ENCODE measurements at places on chromosomes 5 and 9.
A peak's percentile ranks its signal among the peaks of the same experiment; 100 is the strongest.

DNA sequence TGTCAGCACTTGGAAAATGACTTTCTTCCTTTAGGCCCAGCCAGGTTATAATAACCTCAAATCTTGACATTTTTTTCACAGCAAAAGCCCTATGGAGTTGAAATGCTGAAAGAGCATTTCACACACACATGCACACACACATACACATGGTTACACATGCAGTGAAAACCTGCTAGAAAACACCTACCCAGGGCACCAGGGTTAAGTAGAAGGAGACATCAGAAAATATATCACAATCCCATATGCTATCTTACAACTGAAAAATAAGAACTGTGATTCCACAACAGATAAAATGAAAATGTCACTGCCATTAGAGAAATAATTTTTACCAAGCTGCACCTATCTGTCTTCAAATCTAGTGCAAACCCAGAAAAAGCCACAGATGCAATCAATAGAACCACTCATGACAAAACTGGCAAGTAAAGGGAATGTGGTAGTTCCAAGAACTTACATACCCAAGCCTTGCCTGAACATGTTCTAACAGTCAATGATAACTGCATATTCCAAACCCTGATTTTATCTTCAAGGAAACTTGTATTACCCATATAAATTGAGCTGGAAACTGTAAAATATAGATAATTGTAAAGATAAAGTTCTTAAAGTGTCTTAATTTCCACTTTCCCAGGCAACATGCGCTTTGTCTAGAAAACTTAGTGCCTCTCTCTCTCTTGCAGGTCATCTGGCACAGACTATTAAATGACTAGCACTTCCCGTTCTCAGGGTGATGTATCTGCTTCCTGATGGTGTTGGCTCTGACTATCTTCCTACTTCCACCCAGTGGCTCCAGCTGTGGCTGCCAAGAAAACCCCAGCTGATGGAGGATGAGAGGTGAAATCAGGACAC, 250.2 kb upstream of the PTGER4 start:
- DNase-seq = no peak

DNA sequence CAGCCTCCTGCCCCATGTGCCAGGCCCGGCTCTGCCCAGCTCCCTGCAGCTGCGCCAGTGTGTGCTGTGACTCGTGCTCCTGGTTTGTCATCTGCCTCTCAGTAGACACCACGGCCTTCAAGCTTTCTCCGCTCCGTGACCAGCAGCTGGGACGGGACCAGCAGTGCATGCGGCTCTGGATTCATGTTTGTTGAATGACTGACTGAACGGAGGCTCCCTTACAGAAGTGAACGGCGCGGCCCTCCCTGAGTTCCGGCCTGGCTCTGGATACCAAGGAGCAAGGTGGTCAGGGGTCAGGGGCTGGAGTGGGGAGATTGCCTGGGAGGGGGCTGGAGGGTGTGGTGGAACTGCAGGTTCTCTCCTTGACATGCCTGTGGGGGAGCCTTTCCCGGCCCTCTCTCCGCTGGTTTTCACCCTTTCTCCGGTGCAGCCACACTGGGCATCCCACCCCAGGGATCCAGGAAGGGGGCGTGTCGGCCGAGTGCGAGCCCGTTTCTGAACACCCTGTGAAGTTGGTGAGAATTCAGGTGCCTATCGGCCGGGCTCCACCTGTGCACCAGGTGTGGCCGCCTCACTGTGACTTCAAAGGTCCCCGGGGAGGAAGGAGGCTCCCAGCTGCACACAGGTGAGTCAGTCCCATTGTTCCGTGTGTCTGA, 11.1 kb upstream of the CEP72 start:
- DNase-seq = no peak

GRCh38 chr9:32326146-32326545, 58.3 kb upstream of the ACO1 start:
- no peak for DNase-seq

- peak; percentile 85 for DNase-seq
Observed at GRCh38 chr5:139638090-139638735, 9.9 kb upstream of the CXXC5 start.

GRCh38 chr9:136074706-136075105, 20.4 kb downstream of the NACC2 start:
- no peak for DNase-seq

- no peak for DNase-seq
Observed at GRCh38 chr9:35755071-35755470, 995 bp upstream of the MSMP start.

GRCh38 chr9:127116957-127117356, 5.5 kb downstream of the ANGPTL2 start:
- no peak for DNase-seq

- DNase-seq = no peak
Observed at GRCh38 chr5:98461485-98461884, 312.0 kb upstream of the RGMB start.

GRCh38 chr9:137520614-137521404, 29.4 kb downstream of the PNPLA7 start:
- DNase-seq = no peak

DNA sequence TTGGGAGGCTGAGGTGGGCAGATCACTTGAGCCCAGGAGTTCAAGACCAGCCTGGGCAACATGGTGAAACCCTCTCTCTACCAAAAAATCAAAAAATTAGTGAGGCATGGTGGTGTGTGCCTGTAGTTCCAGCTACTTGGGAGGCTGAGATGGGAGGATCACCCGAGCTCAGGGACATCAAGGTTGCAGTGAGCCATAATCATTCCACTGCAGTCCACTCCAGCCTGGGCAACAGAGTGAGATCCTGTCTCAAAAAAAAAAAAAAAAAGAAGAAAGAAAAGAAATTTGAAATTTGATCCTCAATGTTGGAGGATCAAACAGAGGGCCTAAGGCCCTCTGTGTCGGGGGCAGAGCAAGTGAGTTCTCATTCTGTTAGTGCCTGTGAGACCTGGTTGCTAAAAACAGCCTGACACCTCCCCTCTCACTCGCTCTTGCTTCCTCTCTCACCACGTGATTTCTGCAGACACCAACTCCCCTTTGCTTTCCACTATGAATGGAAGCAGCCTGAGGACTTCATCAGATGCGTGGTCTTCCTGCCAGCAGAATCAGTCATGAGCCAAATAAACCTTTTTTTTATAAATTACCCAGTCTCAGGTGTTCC, 8.4 kb upstream of the GOLPH3 start:
- no peak for DNase-seq

DNA sequence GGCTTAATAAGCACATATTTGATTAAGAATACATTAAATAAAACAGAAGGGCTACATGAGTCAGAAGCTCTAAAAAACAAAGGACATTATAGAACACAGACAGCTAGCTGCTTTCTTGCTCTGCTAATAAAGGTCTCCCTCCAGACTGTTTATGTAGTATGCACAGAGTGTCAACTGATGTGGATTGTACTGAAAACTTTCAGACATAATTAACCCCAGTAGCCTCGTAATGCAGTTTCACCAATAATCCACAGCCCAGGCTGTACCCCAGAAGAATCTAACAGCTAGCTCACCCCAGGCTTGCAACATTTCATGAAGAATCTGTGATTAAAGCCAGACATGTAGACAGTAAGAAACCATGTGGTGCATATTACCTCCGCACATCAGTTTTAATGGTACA, 30.8 kb downstream of the FGF10 start:
- no peak for DNase-seq

DNA sequence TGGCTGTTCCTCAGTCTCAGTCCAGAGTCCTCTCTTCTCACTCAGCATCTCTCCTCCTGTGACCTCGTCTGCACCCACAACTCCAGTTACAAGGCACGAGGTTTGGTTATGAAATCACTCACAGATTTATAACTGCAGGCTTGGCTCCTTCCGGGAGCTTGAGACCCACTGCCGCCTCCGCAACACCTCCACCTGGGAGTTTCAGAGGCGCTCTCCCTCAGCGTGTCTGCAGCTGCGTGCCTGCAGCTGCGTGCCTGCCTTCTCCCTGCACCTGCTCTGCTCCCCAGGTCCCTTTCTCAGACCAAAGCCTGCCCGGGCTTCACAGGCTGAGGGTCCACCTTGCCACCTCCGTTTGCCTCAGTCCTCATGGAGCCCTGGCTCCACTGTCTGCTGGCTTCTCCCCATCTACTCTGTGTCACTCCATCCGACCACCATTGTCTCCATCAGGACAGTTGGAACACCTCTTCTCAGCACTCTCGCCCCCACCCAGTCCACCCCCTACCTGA, 51.5 kb downstream of the HRH2 start:
- no peak for DNase-seq

DNA sequence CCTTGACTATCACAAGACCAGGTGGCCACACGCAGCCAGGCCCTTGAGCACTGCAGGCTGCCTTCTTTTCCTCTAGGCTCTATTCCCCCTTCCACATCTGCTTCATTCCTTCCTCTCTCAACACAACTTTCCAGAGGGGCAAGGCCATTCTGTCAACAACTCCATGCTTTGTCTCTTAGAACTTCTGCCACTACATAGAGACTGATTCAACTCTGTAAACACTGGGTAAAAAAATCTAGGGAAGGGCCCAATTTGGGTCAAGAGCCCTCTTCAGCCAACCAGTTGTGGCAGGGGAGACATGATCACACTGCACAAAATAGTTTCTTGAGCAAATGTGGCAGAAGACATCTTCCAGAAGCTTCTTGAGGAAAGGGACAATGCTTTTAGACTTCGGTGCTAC, 55.6 kb downstream of the ATPSCKMT start:
- no peak for DNase-seq

- DNase-seq = no peak
Observed at GRCh38 chr9:77851882-77852595, 179.6 kb downstream of the GNAQ start.

- no peak for DNase-seq
Observed at GRCh38 chr9:129556491-129557191, 64.3 kb downstream of the C9orf50 start.

DNA sequence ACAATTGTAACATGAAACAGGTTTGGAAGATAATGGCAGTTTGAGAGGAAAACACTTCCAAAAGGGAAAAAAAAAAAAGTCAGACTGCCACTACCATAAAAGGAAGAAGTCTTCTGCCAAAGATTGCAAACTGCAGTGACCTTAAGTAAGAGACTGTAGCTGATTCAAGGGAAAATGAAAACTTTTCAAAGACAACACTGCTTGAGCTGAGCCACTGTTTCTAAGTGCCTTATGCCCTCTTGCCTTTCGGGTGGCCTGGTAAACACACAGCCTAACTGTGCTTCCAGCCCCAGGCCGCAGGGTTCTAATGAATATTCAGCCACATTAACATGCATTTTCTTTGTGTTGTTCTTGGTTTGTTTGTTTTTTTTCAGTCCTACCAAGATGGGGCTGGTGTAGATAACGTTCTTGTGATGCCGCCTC, 354.6 kb downstream of the BNC2 start:
- DNase-seq = peak; percentile 20

GRCh38 chr9:72315510-72316311, 49.3 kb downstream of the ZFAND5 start:
- DNase-seq = peak; percentile 27

GRCh38 chr5:80127116-80127552, 92.0 kb downstream of the THBS4 start:
- no peak for DNase-seq

GRCh38 chr5:62786099-62786498, 207.5 kb downstream of the LRRC70 start:
- DNase-seq = no peak

DNA sequence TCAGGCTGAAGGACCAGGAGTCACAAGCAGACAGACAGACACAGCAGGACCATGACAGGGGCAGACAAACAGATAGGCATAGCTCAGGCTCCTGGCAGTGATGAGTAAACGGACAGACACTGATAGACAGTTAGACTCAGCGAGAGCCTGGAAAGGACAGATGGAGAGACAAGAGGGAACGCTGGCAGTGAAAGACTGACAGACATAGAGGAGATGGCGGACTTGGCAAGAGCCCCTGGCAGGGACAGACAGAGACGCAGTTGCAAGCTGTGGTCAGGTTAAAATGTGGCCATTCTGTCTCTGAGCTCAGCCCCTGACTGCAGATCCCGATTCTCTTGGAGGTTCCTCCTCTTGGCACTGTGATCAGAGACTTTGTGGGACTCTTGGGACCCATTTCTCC, 13.6 kb downstream of the CSF2 start:
- DNase-seq = no peak

GRCh38 chr5:56155992-56156584, 77.0 kb downstream of the ANKRD55 start:
- peak; percentile 58 for DNase-seq

- no peak for DNase-seq
Observed at GRCh38 chr9:70061776-70062175, 18.1 kb downstream of the MAMDC2 start.

GRCh38 chr9:36828611-36829013, 205.5 kb downstream of the PAX5 start:
- no peak for DNase-seq

DNA sequence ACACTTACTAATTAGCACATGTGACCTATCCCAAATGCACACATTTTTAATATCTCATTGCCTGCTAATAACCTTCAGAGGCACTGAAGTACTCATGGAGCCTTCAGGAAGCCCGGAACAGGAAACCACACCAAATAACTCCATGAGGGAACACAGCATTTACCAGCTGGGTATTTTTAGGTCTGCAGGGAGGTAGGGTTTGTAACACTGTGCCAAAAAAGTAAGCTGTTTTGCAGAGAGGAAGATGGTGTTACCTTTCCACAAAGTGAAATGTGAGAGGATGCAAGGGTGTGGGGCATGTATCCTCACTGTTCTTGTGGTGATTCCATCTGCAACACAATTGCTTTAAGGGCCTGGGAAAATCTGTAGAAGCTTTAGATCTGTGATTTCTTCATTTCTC, 64.4 kb downstream of the NUDT12 start:
- no peak for DNase-seq

GRCh38 chr9:90088856-90089255, 484.0 kb downstream of the GADD45G start:
- no peak for DNase-seq

DNA sequence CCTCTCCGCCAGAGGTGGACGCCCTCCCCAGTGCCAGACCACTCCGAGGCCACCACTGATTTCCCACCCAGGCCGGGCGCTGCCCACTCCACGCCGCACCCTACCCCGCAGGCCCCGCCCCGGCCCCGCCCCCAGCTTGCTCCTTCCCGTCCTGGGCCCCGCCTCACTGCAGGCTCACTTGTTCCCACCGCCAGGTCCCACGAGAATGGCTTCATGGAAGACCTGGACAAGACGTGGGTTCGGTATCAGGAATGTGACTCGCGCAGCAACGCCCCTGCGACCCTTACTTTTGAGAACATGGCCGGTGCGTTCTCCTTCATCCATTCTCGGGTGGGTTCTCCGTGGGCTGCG, 6.5 kb downstream of the LRRC26 start:
- no peak for DNase-seq

- no peak for DNase-seq
Observed at GRCh38 chr9:19976226-19976625, 187.4 kb upstream of the SLC24A2 start.

Measured in C1 segment of cervical spinal cord (tissue), 14 donors.